ENCODE measurements at places on chromosomes 7 and 10. TPM values are rescaled to one million over a fixed set of nuclear protein-coding genes. Genes with fewer than 3 reads are reported as not detected.

GRCh38 chr10:46526682-46527038 is 29.8 kb downstream of the GPRIN2 start:
- no peak for DNase-seq

Gene SEMA3C
- total RNA-seq, result 136 TPM

Gene ZNF680
- 13.3 TPM for total RNA-seq

DNA sequence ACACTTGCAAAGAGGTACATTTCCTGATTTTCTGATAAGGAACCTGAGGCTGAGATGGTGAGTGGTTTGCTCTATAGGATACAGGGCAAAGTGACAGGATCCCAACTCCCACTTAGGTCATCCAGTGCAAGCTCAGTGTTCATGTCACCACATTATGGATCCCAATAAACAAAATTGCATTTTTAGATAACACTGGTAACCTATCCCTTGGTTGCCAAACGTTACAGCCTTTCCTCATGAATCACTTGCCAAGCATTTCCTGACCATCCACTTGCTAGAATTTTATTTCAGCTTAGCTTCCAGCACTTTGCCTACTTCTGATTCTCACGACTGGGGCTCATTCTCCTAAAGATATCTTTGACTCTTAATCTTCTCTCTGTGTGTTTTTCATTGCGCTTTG is 131.4 kb upstream of the ODAD2 start:
- no peak for DNase-seq

DNA sequence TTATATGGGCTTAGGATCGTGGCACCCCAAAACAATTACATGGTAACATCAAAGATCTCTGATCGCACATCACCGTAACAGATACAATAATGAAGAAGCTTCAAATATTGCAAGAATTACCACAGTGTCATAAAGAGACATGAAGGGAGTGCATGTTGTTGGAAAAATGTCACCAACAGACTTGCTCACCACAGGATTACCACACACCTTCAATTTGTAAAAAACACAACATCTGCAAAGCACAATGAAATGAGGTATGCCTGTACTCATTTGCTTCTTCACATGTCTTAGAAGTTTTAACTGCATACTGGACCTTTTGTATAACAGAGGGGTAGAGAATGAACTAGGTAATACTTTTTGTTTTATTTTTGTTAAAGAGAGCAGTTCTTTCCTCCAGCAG is 96.6 kb downstream of the TPST1 start:
- DNase-seq, result no peak

- DNase-seq, result no peak
Observed at GRCh38 chr10:2279711-2280110, 542.4 kb upstream of the ADARB2 start.

DNA sequence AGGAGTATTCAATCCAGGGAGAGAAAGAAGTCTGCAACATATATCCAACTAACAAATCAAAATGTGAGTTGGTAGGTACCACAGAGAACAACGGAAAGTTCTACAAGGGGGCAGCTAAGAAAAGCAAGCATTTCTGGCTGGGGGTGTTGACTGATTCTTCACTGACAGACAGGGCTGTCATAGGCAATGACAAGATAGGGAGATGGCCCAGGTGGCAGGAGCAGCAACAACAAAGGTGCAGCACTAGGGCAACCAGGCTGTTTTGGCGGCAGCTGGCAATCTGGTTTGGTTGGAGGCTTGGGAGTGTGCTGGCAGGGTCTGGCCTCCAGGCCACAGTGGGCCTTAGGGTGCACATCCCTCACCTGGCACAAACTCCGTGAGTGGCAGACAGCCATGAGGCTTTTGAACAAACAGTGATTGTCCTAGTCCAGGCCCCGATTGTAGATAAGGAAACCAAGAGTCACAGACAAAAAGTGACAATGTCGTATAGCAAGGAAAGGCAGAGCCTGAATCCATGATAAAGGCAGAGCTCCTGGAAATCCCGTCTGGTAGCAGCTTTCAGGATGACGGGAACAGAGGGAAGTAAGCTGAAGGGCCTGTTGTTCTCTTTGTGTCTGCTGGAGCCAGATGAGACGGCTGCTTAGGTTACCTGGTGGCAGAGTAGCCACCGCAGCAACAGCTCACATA is 28.4 kb downstream of the DPCD start:
- DNase-seq, result no peak

DNA sequence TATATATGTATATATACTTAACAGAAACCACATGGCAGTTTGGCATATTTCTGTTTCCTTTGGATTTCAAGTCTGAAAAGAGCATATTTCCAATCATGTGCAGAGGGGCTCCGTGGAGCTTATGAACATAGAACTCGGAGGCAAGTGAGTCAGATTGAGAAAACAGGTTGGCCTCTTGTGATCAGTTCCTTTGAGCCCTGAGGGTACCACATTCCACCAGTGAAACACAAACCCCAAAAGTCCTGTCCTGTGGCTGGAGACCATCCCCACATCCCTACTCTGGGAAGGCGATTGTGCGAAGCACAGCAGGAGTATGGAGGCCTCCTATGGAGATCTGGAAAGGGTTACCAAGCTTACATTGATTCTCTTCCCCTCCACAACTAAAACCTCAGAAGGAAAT is 196.7 kb upstream of the TMEM72 start:
- DNase-seq, result no peak

DNA sequence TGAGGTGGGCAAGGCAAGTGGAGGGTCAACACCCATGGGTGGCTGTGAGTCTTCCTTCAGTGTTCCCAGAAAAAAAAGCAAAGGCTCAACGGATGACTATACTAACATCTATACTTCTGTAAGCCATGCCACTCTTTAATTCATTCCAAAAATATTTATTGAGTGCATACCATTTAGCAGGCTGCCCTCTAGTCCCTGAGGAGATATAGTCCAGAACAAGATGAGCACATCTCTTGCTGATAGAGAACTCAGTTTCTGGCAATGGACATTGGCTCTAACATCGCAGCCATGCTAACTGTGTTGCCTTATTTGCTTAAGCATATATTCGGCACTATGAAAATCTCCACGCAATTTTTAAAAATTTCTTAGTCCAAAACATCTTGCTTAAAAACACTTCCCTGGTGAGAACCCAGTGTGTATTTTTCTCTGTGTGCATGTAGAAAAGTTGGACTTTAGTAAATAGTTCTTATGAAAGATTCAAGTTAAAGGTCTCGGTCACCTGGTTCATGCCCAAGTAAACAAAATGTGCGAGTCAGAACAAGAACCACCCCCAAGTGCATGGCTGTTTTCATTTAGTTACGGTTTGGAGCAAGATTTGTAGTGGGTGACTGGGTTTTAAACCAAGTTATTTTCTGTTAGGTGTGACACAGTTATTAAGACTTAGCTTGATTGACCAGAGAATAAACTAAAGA is 69.8 kb downstream of the MET start:
- no peak for DNase-seq

DNA sequence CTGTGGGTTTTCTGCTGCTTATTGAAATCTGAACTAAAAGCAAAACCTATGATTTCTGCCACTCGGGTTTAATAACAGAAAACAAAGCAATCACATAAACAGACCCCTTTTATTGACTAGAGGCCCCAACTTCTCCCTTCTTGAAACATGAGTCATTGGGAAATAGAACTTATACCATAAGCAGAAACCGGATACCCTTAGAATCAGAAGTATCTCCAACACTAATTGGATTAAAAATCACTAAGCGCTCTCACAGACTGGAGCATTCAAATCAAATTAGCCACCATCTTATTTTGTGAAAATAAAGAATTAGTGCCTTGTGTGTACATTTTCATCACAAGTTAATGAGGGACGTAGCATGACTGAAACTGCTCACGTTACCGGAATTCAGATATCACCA is 206.9 kb downstream of the WDR11 start:
- DNase-seq, result no peak

Gene CPA2
- 85.0 TPM for total RNA-seq

All from progenitor cell of endocrine pancreas (in vitro differentiated cells).